ENCODE measurements at places on chromosomes 13 and 19. TPM values are rescaled to one million over a fixed set of nuclear protein-coding genes. Genes with fewer than 3 reads are reported as not detected.

TTYH1 gene
- 11.0 TPM for polyA plus RNA-seq

MYO1F gene
- polyA plus RNA-seq, result 3.1 TPM

ARL11 gene
- 0.22 TPM for polyA plus RNA-seq

PDCD5 gene
- polyA plus RNA-seq, result 199 TPM

KLF16 gene
- 14.3 TPM for polyA plus RNA-seq

ZNF471 gene
- 2.5 TPM for polyA plus RNA-seq

CHST8 gene
- 0.40 TPM for polyA plus RNA-seq

ZNF562 gene
- 0.94 TPM for polyA plus RNA-seq

C2CD4C gene
- 4.6 TPM for polyA plus RNA-seq

SIAH3 gene
- polyA plus RNA-seq, result not detected

AMER2 gene
- 0.02 TPM for polyA plus RNA-seq

ZNF583 gene
- polyA plus RNA-seq, result 7.4 TPM

TNFSF13B gene
- polyA plus RNA-seq, result 0.97 TPM

APOC1 gene
- 606 TPM for polyA plus RNA-seq

CACNA1A gene
- polyA plus RNA-seq, result 2.0 TPM

RTBDN gene
- not detected for polyA plus RNA-seq

MBD3L2 gene
- polyA plus RNA-seq, result not detected

SELENOV gene
- 2.2 TPM for polyA plus RNA-seq

PGLYRP2 gene
- not detected for polyA plus RNA-seq

PLIN5 gene
- 6.4 TPM for polyA plus RNA-seq

PRPF31 gene
- polyA plus RNA-seq, result 77.6 TPM

URAD gene
- 38.1 TPM for polyA plus RNA-seq

TEX101 gene
- not detected for polyA plus RNA-seq

SIGLECL1 gene
- polyA plus RNA-seq, result not detected

SLITRK1 gene
- polyA plus RNA-seq, result not detected

PRTN3 gene
- not detected for polyA plus RNA-seq

MISP gene
- 50.9 TPM for polyA plus RNA-seq

TINCR gene
- 2.4 TPM for polyA plus RNA-seq

KIRREL2 gene
- polyA plus RNA-seq, result 2.3 TPM
